ENCODE measurements at places on chromosomes 2 and 18. TPM values are rescaled to one million over a fixed set of nuclear protein-coding genes. Genes with fewer than 3 reads are reported as not detected.

The PSMA8 gene
- not detected for total RNA-seq

The ADAM23 gene
- total RNA-seq = 11.2 TPM

The ZNF516 gene
- total RNA-seq = 12.0 TPM

The BMP10 gene
- total RNA-seq = not detected

The STON1 gene
- 9.7 TPM for total RNA-seq

The KIAA2012 gene
- not detected for total RNA-seq

The STEAP3 gene
- 27.9 TPM for total RNA-seq

The HNMT gene
- 15.7 TPM for total RNA-seq

The PDE11A gene
- total RNA-seq = 0.27 TPM
